Airway epithelial cell (primary cell): ENCODE measurements at places on chromosomes 12 and 14. TPM values are rescaled to one million over a fixed set of nuclear protein-coding genes. Genes with fewer than 3 reads are reported as not detected.

Gene MYO1H
- total RNA-seq = 0.14 and 1.3 TPM in 2 replicates

Gene LRRK2
- total RNA-seq = 0.51 and 0.56 TPM in 2 replicates

Gene INSM2
- total RNA-seq = not detected in 2 replicates

Gene TCTN1
- 13.5 and 17.8 TPM in 2 replicates for total RNA-seq

Gene ZDHHC22
- total RNA-seq = not detected in 2 replicates

Gene RD3L
- not detected in 2 replicates for total RNA-seq
